ENCODE measurements at places on chromosomes 11 and 22. TPM values are rescaled to one million over a fixed set of nuclear protein-coding genes. Genes with fewer than 3 reads are reported as not detected.

- no peak overlapping the region for H3K27ac ChIP-seq
- no peaks in the 10 kb centered on the region for H3K4me1 ChIP-seq
- no peak overlapping the region for H3K4me3 ChIP-seq
- no peaks in the 10 kb centered on the region for H3K36me3 ChIP-seq
Observed at GRCh38 chr11:132257871-132258270, 887.5 kb downstream of the NTM start.

The CLP1 gene
- total RNA-seq, result 11.1 TPM

- DNase-seq, result peak; percentile 10
- H3K27me3 ChIP-seq, result no peaks in the 10 kb centered on the region
- no peak overlapping the region for H3K27ac ChIP-seq
- H3K36me3 ChIP-seq, result no peaks in the 10 kb centered on the region
Observed at GRCh38 chr22:44391015-44391414, 78.3 kb upstream of the SHISAL1 start.

GRCh38 chr22:16955678-16956210 is 52.3 kb downstream of the GAB4 start:
- no peak overlapping the region for H3K4me3 ChIP-seq
- no peak for DNase-seq
- H3K27ac ChIP-seq, result no peak overlapping the region
- H3K4me1 ChIP-seq, result no peaks in the 10 kb centered on the region
- H3K27me3 ChIP-seq, result no peaks in the 10 kb centered on the region

DNA sequence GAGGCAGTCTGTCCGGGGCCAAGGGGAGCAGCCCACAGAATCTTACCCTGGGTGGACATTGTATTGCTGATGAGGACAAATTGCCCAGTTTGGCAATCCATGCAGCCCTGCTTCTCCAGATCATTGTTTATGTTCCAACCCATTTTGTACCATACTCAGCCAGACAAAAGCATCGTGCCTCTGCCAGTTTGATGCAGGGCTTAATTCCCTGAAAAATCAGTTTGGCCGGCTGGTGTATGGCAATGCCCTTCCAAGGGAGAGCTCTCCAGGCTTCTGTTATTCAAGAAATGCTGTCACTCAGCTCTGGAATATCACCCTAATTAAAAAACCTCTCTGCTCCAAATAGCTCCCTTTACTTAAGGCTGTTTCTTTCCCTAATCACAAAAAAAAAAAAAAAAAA is 697.7 kb downstream of the TBC1D22A start:
- no peaks in the 10 kb centered on the region for H3K27me3 ChIP-seq
- no peak for DNase-seq
- H3K4me1 ChIP-seq, result no peaks in the 10 kb centered on the region
- H3K27ac ChIP-seq, result no peak overlapping the region

- no peak for DNase-seq
- no peak overlapping the region for H3K4me3 ChIP-seq
- no peaks in the 10 kb centered on the region for H3K36me3 ChIP-seq
- H3K27me3 ChIP-seq, result no peaks in the 10 kb centered on the region
Observed at GRCh38 chr11:31247321-31247720, 122.2 kb downstream of the DCDC1 start.

- no peak overlapping the region for H3K4me3 ChIP-seq
- no peaks in the 10 kb centered on the region for H3K27me3 ChIP-seq
- DNase-seq, result no peak
- H3K27ac ChIP-seq, result no peak overlapping the region
- H3K4me1 ChIP-seq, result peaks cover 1% of the 10 kb centered on the region
Observed at GRCh38 chr11:128687321-128687720, 6.6 kb upstream of the FLI1 start.

The PTPMT1 gene
- 103 TPM for total RNA-seq

- H3K36me3 ChIP-seq, result no peaks in the 10 kb centered on the region
- H3K4me1 ChIP-seq, result no peaks in the 10 kb centered on the region
- no peaks in the 10 kb centered on the region for H3K27me3 ChIP-seq
- peak overlapping the region; percentile 66 for H3K4me3 ChIP-seq
- H3K27ac ChIP-seq, result no peak overlapping the region
Observed at GRCh38 chr11:27363576-27364117, 632 bp upstream of the CCDC34 start.

DNA sequence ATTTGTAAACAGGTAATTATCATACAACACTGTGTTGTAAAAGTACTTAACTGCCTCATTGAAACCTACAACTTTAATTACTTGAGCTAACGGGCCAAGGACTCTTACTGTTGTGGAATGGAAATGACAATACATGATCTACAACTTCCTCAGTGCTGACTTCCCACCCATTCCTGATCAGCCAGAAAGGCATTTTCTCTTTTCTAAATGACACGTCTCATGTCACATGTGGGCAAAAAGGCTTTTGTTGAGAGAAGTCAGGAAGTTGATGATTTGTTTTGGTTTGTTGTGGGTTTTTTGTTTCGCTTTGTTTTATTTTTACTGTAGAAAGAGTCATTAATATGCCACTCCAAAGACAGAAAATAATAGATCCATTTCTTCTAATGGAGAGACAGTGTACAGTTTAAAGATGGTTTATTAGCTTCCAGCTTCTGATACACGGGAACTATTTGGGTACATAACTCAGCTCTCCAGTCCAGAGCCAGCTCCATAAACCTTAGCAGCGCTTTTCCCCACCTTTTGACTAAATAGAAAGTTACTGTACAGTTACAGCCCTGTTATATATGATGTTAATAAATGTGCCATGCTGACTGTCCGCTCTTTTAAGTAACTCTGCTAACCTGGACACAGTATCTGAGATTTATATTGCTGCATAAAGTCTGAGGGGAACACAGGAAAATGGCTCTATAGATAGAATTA is 509.4 kb upstream of the API5 start:
- H3K36me3 ChIP-seq, result no peaks in the 10 kb centered on the region
- no peak for DNase-seq
- H3K27ac ChIP-seq, result no peak overlapping the region
- H3K4me1 ChIP-seq, result no peaks in the 10 kb centered on the region

The UBQLNL gene
- 3.0 TPM for total RNA-seq

DNA sequence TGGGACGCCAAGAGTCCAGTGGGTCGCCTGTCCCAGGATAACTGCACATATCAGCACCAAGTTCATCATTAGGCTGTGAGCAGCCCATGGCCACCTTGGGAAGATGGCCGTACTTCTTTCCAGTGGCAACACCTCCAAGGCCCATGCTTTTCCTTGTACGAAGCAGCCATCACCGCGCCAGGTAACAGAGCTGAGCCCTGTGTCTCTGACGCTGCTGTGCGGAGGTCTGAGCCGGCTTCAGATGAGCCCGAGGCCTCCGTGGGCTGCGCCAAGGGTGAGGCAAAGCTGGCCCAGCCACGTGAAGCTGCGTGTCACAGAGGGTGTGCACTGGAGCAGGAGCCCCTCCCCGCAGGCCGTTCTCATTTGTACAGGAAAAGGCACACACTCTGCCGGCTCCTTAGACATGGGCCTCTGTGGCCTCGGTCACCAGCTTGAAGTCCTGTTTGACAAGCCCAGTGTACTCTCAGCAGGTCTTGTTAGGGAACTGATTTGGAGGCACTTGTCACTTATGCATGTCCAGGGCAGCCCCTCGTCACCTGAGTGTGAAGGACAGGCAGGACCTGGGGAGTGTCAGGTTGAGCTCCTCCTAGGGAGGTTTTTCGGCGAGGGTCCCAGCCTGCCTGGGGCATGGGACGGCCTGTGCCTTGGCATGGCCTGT is 401.5 kb downstream of the TBC1D22A start:
- no peak overlapping the region for H3K27ac ChIP-seq
- no peaks in the 10 kb centered on the region for H3K27me3 ChIP-seq
- H3K4me1 ChIP-seq, result no peaks in the 10 kb centered on the region

The DKK3 gene
- 102 TPM for total RNA-seq

DNA sequence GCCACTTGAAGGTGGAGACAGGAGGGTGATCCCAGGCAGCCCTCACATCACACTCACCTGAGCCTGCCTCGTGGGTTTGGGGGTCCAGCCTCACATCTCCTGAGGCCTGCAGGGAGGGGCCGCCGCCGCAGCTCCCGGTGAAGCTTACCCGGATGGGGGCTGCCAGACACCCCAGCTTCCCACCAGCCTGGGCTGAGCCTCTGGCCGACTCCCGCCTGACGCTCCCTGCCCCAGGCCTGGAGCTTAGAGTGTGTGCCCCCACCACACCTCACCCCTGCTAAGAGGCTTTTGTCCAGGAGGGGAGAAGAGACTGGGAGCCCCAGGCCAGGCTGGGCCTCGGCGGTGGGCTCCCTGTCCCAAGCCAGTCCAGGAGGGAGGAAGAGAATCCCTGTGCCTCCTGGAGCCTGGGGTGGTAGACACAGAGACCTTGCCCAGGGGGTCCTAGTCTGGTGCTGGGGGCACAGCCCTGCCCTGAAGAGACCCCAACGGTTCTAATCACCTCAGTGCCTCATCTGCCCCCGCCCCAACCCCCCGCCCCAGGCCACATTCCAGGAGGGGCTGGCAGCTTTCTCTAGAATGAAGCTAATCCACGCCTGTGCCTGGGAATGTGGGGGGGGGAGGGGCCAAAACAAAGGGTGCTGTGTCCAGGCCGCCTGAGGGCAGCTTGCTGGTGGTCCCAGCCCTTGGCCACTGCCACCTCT is at the start of gene SLC16A8:
Gene SLC16A8, minus strand, starts transcription at position 254 of the 701 bp plus-strand sequence. CDS start 1,311 bp downstream, outside the sequence.
- H3K36me3 ChIP-seq, result no peaks in the 10 kb centered on the region
- DNase-seq, result no peak
- peaks cover 10% of the 10 kb centered on the region for H3K4me1 ChIP-seq
- no peak within 1 kb of the TSS for H3K4me3 ChIP-seq
- no peaks in the 10 kb centered on the region for H3K27me3 ChIP-seq

DNA sequence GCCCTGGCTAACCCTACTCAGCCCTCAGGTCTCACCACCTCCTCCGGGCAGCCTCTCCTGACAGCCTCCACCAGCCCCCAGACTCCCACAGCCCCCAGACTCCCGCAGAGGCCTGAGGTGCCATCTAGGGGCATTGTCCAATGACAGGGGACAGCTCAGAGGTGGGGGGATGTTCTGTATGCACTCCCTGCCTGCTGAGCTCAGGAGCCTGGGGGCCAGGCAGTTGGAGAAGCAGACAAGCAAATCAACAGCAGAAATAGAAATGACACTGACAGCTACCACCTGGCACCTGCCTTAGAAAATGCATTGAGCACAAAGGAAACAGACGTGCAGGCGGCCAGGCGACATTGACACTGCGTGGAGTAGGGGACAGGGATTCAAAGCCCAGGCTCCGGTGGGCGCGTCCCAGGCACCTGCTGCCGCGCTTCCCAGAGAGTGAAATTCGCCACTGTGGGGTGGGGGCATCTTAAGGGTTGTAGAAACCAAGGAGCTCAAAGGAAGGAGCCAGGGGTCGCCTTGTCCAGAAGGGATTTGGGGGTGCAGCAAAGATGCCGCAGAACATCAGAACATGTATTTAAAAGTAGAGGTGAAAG is 22.5 kb upstream of the WNT7B start:
- H3K27me3 ChIP-seq, result no peaks in the 10 kb centered on the region
- no peak for DNase-seq
- H3K4me1 ChIP-seq, result peaks cover 17% of the 10 kb centered on the region
- H3K4me3 ChIP-seq, result no peak overlapping the region
- no peaks in the 10 kb centered on the region for H3K36me3 ChIP-seq

DNA sequence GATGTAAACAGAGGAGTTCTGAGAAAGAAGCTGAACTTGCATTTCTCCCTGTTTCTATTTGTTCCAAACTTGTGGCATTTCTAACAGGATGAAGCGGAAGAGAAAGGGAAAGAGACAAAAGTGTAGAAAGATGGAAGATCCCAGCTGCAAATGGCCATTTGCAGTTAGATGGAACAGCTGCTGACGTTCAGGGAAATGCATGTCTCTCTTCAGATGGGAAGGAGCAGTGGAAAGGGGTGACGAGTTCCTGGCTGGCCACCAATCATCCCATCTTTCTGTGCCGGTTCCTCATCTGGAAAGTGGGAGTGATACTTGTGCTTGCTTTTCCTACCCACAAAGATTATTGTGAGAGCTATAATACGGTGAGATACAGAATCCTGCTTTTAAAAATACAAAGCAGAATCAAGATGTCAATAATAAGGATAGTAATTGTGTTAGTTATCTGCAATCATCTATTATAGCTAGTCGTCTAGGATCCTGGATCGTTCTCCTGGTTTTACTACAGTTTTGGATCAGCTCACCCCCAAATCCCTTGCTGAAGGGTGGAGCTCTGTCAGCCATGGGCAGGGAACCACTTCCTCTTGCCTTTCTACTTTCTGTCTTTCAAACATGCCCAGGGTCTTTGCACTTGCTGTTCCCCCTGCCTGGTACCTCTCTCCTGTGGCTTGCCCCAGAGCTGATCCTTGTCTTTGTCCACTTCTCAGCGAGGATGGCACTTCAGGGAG is 1.2 kb upstream of the TIMP3 start:
- no peak overlapping the region for H3K27ac ChIP-seq
- H3K27me3 ChIP-seq, result no peaks in the 10 kb centered on the region
- no peak for DNase-seq
- H3K4me3 ChIP-seq, result no peak overlapping the region
- no peaks in the 10 kb centered on the region for H3K36me3 ChIP-seq

- DNase-seq, result no peak
- no peak overlapping the region for H3K27ac ChIP-seq
- H3K4me1 ChIP-seq, result no peaks in the 10 kb centered on the region
- no peaks in the 10 kb centered on the region for H3K27me3 ChIP-seq
- no peak overlapping the region for H3K4me3 ChIP-seq
- no peaks in the 10 kb centered on the region for H3K36me3 ChIP-seq
Observed at GRCh38 chr22:22870577-22871404, 16.8 kb upstream of the IGLL5 start.

DNA sequence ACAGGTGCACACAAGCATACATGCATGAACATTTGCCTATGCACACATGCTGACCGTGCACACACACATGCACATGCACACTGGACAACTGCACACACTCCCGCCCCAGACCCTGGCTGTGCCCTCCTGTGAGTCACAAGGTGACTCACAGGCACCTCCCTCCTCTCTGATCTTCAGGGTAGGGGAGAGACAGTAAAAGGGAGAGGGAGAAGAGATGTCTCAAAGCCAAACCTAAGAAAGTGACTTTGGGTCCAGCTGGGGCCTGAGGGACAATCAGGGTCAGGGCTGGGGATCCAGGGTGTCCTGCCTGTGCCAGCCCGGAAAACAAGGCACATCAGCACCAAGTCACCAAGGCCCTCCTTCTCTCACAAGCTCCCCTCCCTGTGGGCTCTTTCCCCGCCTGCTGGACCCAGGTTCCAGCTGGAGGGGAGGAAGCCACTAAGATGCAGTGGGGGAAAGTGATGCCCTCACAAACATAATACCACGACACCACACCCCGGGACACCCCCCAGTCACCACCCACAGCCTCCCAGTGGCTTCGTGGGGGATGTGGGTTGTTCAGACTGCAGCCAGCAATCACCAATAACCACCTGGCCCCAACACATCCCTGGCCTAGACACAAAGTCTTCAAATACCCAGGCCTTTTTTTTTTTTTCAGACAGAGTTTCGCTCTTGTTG is 39.3 kb downstream of the PDGFB start:
- H3K36me3 ChIP-seq, result no peaks in the 10 kb centered on the region
- H3K27me3 ChIP-seq, result no peaks in the 10 kb centered on the region

GRCh38 chr11:704781-705645 is 1.0 kb upstream of the EPS8L2 start:
- no peaks in the 10 kb centered on the region for H3K36me3 ChIP-seq
- peak overlapping the region; percentile 70 for H3K4me3 ChIP-seq
- DNase-seq, result peak; percentile 25
